Stimulated activated CD8-positive, alpha-beta memory T cell treated with anti-CD3 and anti-CD28 coated beads, Interleukin-4, amount 100 ng/mL, for 1 hour (primary cell): ENCODE measurements at places on chromosomes 16 and 17.

DNA sequence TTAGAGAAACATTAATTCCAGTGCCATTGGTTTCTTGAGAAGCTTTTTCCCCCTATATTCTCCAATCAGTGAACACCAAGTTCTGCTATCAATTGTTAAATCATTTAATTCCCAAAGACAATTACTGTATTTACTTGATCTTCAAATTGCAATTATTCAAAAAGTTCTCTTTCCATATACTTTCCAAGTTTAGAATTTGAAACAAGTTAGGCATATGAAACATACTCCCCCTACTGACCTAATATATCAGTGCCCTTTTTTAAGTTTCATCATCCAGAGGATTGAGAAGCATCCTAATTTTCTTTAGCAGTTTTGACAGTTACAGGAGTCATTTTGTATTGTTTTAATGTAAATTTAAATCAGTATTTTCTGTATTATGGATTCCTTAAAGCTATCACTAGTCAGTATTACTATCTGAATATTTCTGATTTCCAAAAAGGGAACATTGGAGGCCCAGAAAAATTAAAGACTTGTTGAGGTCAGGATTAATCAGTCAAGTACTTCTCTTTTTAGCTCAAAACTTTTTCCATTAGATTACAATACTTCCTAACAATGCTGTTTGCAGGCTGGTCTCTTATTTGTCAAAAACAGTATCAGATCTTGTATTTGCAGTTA, 16.3 kb downstream of the MEIOC start:
- DNase-seq: no peak

- no peak for DNase-seq
These were observed 18.5 kb downstream of the SEC14L5 start for GRCh38 chr16:4976611-4977145.

DNA sequence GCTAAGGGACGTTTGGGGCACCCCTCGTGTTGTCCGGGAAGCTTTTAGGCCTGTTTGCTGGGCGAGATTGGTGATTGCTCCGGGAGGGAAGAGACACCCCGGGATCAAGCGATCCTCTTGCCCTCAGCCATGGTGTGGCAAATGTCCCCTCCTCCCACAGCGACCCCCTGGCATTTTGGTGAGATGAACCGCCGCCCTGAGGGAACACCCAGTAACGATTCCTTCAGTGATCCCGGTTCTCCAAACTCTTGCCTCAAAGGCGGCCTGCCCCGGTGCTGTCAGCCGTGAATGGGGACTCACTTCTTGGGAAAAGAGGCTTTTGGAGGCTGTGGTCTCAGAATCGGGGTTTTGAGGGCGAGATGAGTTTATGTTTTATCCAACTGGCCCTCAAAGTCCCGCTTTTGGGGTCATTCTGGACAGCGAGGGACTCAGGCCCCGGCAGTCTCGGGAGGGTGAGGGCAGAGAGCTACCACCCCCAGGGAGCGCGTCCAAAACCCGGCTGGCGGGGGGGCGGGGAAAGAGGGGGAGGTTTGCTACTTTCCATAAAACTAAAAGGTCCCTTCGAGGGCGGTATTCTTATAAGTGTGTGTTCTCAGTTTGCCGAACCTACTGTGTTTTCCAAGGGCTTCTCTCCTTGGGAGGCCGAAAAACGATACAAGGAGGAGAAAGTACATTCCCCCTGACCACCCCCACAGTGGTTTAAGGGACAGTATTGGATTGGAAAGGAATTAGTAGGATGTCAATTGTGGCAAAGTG, 232.7 kb downstream of the MRTFB start:
- DNase-seq: no peak

GRCh38 chr16:89096768-89097391, 3.2 kb downstream of the ACSF3 start:
- DNase-seq: peak; percentile 35

DNA sequence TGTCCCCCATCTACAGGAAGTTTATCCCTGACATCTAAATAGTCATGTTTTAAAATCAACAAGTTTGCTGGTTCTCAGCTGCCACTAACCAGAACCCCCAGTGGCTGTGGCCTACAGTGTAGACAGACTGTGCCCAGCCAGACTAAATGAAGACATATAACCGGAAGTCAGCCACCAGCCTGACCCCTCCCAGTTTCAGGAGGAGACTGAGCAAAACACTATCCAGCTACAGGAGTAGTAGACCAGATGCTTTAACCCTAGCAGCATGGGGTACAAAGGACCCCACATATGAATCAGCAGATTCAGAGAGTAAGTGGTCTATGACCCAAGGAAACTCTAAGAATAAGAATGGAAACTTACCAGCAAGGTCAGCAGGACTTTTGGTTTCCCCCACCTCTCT, 83.4 kb downstream of the HIC1 start:
- DNase-seq: no peak

- DNase-seq: no peak
These were observed 488.2 kb downstream of the RBFOX1 start for GRCh38 chr16:7820816-7821215.

- DNase-seq: no peak
These were observed 35.4 kb downstream of the KCNJ16 start for GRCh38 chr17:70110443-70110880.
